Mammary epithelial cell (primary cell): ENCODE measurements at places on chromosomes 4 and X. TPM values are rescaled to one million over a fixed set of nuclear protein-coding genes. Genes with fewer than 3 reads are reported as not detected.

GRCh38 chr4:153281476-153281875 is 63.0 kb upstream of the MND1 start:
- DNase-seq, result no peak

DNA sequence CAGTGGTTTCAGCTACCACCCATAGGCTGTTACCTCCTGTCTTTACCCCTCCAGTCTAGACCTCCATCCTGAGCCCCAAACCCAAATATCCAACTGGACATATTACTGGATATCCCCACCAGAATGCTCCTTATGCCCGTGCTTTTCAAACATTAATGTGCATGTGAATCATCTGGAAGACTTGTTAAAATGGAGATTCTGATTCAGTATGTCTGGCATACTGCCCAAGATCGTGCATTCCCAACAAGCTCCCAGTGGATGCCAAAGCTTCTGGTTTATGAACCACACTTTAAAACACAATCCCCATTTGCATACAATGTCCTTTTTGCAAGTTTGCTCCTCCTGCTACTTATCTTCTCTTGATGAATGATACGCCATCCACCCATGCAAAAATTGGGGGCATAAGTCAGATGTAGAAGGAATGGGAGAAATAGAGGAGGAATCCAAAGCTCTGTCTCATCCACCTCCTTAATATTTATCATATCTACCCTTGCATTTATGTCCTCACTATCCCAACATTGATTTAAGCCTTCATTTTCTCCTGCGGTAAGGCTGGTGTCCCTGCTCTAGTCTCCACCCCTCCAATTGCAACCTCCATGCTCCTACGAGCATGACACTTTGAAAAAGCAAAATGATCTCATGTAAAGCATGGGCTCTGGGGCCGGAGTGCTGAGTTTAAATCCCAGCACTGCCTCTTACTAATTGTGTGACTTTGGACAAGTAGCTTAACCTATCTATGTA is 7.4 kb upstream of the PGRMC1 start:
- peak; percentile 50 for DNase-seq

DNA sequence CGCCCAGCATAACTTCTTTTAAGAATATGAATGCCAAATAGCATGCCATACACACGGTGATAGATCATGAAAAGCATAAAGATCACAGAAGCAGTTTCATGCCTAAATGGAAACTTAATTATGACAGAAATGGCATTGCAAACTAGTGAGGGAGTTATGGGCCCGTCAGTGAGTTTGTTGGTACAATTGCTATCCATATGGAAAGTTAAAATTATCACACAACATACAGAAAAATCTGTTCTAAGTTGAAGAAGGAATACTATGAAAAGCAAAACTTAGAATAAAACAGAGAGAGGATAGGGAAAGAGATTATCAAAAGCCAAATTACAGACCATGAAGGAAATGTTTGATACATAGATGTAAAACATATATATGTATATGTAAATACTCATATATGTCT is 30.2 kb upstream of the RAP1GDS1 start:
- DNase-seq, result no peak

DNA sequence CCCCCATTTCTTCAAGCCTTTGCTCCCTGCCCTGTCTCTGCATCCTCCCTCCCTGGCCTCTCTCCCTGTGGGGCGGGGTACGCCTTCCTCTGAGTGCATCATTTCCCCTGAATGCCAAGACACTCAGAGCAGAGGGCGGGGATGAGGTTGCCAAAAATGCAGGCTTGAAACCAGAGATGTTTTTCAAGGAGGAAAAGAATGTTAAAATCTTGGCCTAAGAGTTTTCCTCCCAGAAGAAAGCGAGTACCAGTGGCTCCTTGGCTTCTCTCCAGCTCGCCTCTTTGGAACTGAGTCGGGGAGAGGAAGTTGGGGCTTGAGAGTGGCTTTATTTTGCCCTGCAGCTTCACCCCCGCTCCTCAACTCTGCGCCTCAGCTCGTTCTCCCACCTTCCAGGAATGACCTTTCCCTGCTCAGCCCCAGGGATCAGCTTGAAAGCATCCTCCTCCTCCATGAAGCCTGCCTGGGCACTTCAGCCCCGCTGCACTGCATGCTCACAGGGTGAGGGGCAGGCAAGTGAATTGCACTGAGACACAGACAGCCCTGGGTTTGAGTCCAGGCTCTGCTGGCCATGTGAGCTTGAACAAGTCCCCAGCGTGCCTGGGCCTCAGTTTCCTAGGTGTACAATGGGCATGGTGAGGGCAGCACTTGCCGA is 57.5 kb upstream of the SORCS2 start:
- DNase-seq, result peak; percentile 19

- no peak for DNase-seq
Observed at GRCh38 chr4:47167081-47168035, 136.0 kb downstream of the GABRB1 start.

DNA sequence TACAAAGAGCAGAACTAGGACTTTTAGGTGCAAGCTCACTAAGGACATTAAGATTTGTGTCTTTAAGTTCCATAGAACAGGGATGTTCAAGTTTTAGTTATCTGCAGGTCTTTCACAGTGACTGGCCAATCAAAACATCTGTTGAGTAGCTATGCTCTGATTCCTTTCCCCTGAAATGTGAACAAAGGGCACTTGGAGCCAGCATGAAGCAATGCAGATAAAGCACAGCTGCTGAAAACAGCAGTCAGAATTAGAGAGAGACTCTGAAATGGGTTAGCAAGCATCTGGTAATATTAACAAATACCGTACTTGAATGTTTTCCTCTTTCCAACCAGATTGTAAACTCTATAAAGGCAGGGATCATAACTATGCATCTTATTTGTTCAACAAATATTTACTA is 276.9 kb downstream of the RAB28 start:
- no peak for DNase-seq

DNA sequence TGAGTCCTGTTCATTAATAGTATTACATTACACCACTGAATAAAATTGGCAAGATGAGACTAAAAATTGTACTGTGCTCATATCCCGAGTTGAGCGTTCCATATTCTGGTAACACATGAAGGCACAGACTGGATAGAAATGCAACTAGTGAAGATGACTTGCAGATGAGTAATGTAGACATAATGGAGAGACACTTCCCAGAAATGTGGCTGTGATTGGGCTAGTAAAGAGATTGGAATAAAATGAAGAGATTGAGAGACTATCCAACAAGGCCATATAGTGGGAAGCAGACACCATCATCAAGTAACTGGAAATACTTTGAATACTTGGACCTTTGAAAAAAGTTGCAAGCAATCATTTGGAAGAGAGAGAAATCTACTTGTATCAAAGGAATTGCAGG is 77.3 kb downstream of the DCAF8L1 start:
- DNase-seq, result no peak

- peak; percentile 47 for DNase-seq
Observed at GRCh38 chr4:19739101-19739651, 512.5 kb upstream of the SLIT2 start.

Gene TBC1D14
- total RNA-seq, result 89.5 TPM

Gene ADRA2C
- 0.50 TPM for total RNA-seq

Gene NUP62CL
- 3.5 and 5.5 TPM in 2 replicates for total RNA-seq

Gene RBM10
- 42.1 and 54.3 TPM in 2 replicates for total RNA-seq
